Suppressor macrophage treated with lipopolysaccharide for 1 hour (primary cell): ENCODE measurements at places on chromosomes 12 and 14.

DNA sequence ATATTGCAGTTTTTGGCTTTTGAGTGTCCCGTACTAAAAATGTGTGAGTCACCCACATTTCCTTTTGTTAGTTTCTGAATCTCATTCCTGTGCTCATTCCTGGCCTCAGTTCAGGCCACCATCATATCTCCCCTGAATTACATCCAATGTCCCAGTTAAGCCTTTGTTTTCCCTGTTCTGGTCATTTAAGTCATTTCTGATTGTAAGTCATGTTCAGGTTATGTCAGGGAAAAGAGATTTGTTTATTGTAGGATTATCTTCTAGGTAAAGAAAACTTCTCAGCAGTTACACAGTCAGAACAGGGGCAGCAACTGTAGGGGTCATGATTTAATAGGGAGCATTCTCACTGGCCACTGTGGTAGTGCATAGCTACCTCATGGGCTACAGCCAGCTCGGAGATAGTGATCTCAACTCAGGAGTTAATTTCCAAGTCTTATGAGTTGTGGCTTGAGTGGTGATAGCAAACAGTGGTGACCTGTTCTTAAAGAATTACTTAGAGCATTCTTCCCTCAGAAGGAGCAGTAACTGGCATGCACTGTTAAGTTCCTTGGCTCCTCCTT lies 6.7 kb downstream of the DDX47 start:
- DNase-seq: no peak

DNA sequence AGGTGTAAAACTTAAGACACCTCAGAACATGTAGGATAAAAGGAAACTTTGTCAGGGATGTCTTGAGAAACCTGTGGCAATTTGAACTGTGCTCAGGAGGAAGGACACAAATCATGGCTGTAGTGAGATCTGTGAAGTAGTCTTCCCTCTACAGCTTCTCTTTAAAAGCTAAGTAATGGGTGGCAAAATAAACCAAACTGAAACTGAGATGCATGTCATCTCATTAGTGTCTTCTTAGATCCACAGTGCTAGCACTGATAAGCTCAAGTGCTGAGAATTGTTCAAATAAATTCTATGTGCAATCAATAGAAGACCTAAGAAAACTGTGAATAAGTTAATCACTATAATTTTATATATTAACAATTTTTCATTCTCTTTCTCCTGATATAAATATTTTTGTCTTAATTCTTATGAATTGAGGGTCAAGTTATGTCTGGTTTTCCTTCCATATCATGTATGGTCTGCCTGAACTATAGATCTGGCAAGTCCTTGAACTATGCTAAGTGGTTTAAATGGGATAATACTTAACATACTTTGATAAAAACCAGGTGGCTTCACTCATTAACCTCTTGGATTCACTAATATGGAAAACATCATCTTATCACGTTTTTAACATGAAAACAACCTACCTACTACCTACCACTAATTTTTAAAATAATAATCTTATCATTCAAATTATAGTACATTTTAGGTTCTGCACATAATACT lies 27.2 kb downstream of the SYT1 start:
- DNase-seq: no peak

- no peak for DNase-seq
Measured at GRCh38 chr12:92370828-92371227, 225.2 kb upstream of the BTG1 start.

DNA sequence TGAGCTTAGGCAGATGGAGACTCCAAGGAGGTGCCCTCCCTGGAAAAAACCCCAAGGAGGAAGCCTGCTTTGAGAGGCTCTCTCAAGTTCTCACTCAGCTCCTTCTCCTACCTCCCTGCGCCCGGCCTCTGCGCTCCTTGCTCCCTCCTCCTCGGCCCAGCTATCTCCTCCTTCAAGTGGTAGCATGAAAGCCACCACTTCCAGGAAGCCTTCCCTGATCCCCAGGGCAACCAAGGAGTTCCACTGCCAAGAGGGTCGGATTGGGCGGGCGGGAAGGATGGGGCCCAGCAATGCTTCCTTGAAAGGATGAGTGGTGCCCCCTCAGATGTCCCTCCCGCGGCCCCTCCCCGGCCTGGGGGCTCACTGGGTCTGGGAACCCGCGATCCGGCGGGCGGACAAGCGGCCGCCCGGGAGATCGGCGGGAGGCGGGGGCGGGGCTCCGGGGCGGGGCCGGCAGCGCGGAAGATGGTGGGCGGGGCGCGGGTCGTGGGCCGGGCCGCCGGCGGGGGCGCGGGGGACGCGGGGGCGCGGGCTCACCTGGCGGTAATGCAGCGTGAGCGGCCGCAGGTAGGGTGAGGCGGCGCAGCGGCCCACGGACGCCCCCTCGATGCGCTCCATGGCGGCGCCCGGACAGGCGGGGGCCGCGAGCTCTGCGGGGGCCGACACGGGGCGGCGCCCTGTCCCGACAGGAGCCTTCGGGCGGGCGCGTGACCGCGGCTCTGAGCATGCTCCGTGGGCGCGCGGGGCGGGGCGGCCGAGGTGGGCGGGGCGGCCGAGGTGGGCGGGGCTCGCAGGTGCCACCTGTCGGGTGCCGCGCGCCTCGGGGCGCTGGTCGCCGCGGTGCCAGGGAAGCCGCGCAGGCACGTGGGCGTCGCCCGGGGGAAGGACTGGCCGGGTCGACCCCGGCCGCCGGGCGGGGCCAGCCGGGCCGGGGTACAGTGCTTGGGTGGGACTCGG lies at the start of gene NUDT14:
Gene NUDT14, minus strand, starts transcription at position 721 of the 957 bp plus-strand sequence. Its CDS starts 103 bp downstream, at position 618.
- peak; percentile 87 for DNase-seq

DNA sequence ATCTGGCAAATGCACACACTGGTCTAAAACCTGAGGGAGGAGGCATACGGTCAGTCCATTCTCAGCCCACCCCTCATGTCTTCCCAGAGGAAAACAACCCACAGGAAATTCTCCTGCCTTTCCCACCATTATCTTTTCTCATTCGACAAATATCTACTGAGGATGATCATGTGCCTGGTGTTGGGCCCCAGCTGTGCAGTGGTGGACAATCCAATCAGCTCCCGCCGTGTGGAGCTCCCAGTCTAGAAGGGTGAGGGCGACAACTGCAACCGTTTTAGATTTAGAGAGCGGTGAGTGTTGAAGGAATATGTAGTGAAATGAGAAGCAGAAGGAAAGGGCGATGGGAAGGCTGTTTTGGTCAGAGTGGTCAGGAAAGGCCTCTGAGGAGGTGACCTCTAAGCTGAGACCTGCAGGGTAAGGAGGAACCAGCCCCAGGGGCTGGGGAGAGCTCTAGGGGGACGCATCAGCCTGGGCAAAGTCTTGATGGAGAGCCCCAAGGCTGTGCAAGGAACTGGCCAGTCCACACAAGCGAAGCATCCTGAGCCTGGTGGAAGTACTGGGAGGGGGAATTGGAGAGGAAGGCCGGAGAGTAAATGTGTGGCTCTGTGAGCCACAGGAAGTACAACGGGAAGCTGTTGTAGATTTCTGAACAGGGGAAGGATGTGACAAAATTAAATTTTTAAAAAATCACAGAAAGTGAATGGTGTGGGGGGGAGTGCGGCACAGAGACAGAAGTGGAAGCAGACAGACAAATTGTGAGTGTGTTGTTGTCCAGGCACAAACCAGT lies 192.8 kb downstream of the NTF3 start:
- no peak for DNase-seq

GRCh38 chr12:45547822-45548221 lies 181.7 kb upstream of the ARID2 start:
- peak; percentile 5 for DNase-seq

DNA sequence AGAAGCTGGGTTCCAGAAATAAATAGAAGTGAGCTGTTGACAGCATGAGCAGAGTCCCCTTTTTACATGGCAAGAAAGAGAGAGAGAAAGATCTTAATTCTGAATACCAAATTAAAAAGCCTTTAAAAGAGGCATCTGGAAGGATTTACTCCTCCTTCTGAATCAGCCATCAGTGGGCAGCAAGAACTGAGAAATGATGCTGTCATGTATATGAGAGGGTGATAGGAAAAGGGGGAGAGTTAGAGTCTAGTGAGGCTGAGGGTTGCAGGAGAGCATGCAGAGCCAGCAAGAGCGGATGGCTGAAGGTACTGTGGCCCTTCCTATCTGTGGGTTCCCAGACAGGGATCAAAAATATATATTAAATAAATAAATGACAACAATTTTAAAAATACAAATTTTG lies 34.5 kb upstream of the GNG2 start:
- DNase-seq: no peak

DNA sequence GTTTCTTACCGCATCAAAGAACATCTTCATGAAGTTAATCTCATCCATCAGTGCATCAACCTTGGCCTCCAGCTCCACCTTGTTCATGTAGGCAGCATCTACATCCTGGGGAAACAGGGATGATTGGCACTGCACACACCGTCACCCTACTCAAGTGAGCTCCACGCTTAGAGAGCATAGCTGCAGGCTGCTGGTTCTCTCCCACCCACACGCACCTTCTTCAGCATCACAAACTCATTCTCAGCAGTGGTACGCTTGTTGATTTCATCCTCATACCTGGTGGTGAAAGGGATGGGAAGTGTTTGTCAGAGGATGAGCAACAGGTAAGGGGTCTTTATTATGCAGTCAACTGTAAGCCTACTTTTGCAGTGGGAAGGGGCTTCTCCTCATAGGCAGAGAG lies 2.3 kb downstream of the KRT5 start:
- DNase-seq: no peak

DNA sequence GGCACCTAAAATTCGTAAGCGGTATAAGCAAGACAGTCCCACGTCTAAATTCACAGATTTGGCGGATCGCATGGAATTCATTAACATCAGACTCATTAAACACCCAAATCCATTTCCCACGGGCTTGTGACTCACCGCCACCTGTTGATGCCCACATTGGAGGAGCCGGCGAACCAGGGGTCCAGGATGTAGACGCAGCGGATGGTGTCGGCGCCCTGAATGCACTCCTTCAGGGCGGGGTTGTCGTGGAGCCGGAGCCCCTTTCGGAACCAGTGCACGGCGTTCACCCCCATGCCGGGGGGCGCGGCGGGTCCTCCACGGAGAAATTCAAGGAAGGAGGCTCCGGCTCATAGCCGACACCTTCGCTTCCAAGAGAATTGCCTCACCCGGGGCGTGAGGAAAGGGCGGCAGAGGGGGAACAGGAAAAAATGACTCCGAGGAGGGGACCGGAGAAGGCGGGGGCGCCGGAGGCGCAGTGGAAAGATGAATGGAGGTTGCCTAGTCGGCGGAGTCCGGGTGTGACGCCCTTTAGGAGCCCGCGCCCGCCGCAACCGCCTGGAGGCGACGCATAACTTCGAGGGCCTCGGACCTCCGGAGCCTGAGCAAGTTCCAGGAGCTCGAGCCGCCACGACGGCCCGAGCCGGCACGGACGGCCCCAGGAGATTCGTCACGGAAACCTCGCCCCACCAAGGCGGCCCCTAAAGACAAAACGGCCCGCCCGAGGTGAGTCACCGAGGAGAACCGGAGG lies 506 bp downstream of the CRY1 start:
- DNase-seq: no peak

GRCh38 chr12:65025136-65025535 lies 96.0 kb downstream of the WIF1 start:
- DNase-seq: no peak

DNA sequence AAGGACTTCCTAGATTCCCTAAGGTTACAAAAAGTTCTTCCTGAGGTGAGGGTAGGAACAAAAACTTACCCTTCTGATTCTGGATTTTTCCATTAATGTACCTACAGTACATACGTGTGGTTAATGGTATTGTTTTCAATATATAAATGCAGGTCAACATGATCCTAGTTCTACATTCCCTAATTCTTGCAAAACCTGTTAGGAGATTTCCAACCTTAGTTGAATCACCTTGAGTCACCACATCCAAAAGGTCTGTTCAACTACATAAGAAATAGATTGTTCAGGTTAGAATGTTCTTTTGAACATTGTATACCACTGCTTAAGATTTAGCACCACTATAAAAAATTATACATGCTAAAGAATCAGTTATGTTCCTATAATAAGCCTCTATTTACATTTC lies 118.9 kb downstream of the GARIN6 start:
- no peak for DNase-seq

GRCh38 chr12:117825827-117826226 lies 143.0 kb downstream of the KSR2 start:
- DNase-seq: no peak

GRCh38 chr14:60327447-60328331 lies 78.7 kb downstream of the PPM1A start:
- DNase-seq: peak; percentile 81

GRCh38 chr12:124893792-124894516 lies 20.5 kb downstream of the UBC start:
- no peak for DNase-seq

- DNase-seq: no peak
Measured at GRCh38 chr12:76366163-76366562, 17.9 kb upstream of the BBS10 start.

GRCh38 chr12:4994622-4995021 lies 49.1 kb upstream of the KCNA5 start:
- DNase-seq: no peak

DNA sequence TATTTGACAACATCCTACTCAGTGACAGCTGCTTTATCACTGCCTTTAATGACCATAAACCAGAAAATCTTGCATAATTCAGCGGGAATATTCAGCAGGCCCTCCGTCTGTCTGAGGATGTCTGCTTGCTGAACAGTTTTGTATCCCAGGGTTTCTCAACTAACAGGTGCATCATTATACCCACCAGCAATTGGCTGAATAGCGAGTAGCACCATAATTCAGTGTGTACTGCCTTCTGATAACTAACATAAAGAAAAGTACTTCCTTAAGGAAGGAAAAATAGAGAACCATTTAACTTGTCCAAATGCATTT lies 680.1 kb downstream of the GALC start:
- DNase-seq: no peak

DNA sequence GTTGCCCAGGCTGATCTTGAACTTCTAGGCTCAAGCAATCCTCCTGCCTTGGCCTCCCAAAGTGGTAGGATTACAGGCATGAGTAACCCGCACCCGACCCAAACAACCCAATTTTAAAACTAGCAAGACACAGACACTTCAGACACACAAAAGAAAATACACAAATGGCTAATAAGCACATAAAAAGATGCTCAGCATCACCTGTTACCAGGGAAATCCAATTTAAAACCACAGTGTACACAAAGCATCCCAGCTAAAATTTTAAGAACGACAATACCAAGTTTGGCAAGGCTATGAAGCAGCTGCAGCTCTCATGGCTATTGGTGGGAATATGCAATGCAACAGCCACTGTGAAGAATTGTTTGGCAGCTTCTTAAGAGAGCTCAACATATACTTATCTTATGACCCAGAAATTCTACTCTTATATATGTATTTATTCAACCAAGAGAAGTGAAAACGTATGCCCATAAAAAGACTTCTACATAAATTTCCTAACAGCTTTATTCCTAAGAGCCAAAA lies 42.0 kb downstream of the BDKRB1 start:
- no peak for DNase-seq

DNA sequence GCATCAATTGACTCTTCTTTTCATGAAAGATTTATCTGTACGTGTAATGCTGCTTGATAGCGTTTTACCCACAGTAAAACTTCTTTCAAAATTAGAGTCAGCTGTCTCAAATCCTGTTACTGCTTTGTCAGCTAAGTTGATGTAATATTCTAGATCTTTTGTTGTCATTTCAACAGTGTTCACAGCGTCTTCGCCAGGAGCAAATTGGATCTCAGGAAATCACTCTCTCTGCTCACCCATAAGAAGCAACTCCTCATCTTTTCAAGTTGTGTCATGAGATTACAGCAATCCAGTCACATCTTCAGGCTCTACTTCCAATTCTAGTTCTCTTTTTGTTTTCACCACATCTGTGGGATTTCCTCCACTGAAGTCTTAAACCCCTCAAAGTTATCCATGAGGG lies 9.5 kb downstream of the PCNX1 start:
- DNase-seq: no peak
